B cell (primary cell): ENCODE measurements at places on chromosomes 7 and 10.

- DNase-seq, result no peak
Observed at GRCh38 chr10:112755446-112756234, 194.4 kb upstream of the TCF7L2 start.

GRCh38 chr7:93262535-93262934, 30.4 kb downstream of the VPS50 start:
- no peak for DNase-seq

DNA sequence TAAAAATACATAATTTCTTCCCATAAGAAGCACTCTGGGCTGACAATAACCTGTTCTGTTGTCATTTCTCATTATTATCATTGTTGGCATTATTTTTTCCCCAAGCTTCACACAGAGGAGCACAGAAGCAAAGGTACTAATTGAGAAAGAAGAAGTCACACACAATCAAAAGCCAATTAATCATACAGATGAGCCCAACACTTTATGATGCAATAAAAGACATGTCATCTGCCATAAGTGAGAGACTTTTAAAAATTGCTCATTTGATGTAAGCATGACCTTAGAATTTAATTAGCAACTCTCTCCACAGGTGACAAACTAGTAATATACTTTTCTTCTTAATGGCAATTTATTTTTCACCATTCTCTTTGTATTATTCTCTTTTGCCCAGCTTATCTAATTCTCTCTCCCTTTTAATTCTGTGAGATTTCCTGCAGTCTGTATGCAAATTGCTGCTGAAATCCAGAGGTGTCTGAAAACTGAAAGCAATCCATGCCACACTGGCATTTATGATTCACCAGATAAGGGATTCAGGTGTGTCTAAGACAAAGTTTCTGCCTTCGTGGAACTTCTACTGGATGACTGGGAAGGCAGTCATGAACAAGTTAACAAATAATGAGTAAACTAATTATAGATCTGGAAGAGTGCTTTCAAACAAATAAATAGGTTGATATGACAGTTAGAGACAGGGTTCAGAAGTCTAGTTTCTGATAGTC, 203.5 kb downstream of the CHCHD3 start:
- DNase-seq, result no peak

GRCh38 chr7:17104419-17104818, 194.0 kb upstream of the AHR start:
- DNase-seq, result no peak

DNA sequence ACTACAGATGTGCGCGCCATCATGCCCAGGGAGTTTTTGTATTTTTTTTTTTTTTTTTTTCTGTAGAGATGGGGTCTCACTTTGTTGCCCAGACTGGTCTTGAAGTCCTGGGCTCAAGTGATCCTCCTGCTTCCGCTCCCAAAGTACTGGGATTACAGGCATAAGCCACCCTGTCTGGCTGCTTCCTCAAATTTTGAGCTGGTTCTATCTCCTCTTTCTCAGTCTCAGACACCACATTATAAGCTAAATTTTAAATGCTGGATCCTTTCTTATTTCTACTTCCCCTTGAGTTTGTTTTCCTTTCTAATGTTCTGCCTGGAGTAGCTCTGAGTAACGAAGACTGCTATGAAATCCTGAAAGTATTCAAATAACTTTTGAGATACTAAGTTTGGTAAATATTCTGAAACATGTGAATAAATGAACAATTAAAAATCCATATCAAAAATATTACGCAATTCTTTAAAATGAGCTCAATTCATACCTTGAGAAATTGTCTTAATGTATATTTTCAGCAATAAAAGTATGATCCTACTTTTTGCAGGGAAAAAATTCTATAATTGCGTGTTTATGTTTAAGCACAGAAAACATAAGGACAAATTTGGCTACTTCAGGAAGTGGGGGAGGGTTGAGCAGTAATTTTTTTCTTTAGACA, 15.0 kb downstream of the TCAF1 start:
- DNase-seq, result no peak

- DNase-seq, result no peak
Observed at GRCh38 chr10:29481906-29482440, 152.8 kb downstream of the SVIL start.

DNA sequence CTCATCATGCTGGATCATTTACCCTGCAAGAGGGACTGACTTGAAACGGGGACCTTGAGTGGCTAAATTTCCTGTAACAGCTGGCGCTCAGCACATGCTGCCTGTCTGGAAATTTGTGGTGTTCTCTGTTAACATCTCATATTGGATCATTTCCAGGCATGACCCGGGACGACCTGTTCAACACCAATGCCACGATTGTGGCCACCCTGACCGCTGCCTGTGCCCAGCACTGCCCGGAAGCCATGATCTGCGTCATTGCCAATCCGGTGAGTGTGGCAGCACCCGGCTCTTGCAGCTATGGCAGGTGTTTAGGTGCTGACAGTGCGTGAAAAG, 9.9 kb downstream of the MDH2 start:
- no peak for DNase-seq

GRCh38 chr10:566241-566885, 123.1 kb downstream of the DIP2C start:
- no peak for DNase-seq

GRCh38 chr7:149686011-149686410, 87.4 kb downstream of the ZNF467 start:
- DNase-seq, result no peak

GRCh38 chr7:96174812-96175211, 147.1 kb downstream of the SLC25A13 start:
- no peak for DNase-seq

DNA sequence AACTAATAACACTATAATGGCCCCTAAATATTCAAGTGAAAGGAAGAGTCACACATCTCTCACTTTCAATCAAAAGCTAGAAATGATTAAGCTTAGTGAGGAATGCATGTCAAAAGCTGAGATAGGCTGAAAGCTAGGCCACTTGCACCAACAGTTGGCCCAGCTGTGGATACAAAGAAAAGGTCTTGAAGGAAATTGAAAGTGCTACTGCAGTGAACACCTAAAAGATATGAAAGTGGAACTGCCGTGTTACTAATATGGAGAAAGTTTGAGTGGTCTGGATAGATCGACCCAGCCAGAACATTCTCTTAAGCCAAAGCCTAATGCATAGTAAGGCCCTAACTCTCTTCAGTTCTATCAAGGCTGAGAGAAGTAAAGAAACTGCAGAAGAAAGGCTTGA, 12.1 kb upstream of the SNX13 start:
- DNase-seq, result peak; percentile 34

DNA sequence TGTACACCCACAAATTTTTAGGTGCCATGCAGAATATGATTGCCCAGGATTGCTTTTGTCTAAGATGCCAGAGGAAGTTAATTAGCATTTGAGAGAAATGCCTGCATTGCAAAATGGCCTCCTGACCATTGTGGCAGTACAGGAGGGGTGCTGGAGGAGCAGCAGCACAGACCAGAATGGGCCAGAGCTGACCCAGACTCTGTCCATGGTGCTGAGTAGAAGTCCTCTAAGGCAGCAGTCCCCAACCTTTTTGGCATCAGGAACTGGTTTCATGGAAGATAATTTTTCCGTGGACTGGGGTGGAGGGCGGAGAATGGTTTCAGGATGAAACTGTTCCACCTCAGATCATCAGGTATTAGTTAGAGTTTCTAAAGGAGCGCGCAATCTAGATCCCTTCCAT, 217.8 kb upstream of the AGK start:
- DNase-seq, result no peak

DNA sequence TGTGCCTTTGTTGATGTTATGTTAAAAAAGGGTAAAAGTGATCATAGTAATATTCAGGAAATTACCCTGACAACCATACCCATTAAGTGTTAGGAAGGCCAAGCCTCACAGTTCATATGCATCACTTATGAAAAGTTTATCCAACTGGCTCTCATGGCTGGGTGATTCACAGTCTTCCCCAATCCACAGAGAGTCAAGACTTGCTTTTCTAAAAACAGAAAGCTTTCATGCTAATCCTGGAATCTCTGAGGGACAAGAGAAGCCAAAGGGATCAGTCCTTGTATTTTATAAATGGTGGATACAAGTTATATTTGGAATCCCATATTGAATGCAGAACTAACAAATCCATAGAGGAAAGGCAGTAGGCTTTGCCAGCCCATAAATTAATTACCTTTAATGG, 218.3 kb downstream of the JAZF1 start:
- DNase-seq, result no peak

GRCh38 chr10:116694927-116695268, 47.5 kb downstream of the HSPA12A start:
- no peak for DNase-seq

DNA sequence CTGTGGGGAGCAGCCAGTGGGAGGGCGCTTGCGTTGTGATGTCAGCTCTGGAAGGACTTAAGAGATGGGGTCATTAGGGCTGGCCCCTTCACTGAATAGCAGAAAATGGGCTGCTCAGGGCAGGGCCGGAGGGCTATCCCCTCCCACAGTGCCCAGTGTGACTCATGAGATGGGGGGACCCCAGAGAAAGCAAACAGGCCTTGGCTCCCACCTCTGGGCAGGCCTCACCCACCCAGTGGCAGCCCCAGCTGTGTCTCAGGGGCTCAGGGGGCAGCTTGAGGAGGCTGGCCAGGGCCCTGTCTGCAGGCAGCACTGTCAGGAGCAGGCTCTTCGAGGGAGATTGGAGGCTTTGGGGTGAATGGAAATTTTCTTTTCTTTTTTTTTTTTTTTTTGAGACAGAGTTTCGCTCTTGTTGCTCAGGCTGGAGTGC, 168.3 kb downstream of the SLIT1 start:
- DNase-seq, result no peak

DNA sequence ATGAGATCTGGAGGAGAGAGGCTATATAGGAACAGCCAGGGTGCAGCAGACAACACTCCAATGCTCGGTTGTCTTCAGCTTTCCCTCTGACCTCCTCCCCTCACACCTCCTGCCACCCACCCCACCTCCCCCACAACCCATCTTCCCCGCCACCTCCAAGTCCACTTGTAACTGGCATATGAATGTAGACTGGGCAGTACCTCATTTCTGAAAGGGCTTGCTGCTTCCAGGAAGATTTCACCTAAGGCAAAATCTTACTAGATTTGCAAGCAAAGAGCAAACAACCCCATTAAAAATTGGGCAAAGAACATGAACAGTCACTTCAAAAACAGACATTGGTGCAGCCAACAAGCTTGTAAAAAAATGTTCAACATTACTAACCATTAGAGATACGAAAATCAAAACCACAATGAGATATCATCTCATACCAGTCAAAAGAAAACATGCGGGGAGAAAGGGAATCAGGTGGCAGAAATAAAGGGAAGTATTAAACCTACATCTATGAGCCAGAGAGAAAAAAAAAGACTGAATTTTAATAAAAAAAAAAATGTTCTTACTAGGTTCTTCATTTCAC, 164.6 kb upstream of the C1GALT1 start:
- DNase-seq, result no peak
